Body of pancreas (tissue), 4 donors: ENCODE measurements at places on chromosomes 7 and 10. TPM values are rescaled to one million over a fixed set of nuclear protein-coding genes. Genes with fewer than 3 reads are reported as not detected.

DNA sequence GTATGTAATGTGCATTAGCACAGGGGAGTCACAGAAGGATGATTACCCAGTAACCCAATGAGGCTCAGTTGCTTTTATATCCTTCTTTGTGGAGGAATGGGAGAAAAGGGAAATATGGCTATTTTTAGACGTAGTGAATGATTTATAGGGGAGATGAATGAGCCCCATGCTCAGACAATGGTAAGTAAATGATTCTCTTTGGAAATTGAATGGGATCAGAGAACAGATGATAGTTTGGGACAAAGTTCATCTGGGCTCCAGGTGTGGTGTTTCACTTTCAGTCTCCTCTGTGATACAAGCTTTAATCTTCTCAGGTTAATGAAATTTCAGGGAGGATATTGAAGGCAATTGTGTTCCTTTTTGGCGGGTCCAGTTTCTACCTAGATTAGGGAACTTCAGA, 63.0 kb upstream of the MPP7 start:
- DNase-seq, result no peak

- DNase-seq, result no peak
These were observed 187.9 kb upstream of the MALRD1 start for GRCh38 chr10:18860631-18861240.

- no peak for DNase-seq
These were observed 430.5 kb downstream of the MDFIC start for GRCh38 chr7:115352375-115352774.

GRCh38 chr7:100016215-100016901, 962 bp downstream of the ZKSCAN1 start:
- DNase-seq, result no peak

The DPP6 gene
- total RNA-seq, result 1.8 TPM

- peak; percentile 61 for DNase-seq
These were observed 2.7 kb downstream of the ZNF503 start for GRCh38 chr10:75398692-75399460.

The SLC13A1 gene
- under 0.01 TPM for total RNA-seq
